Panc1 (cell line): ENCODE measurements at places on chromosomes 5 and 9. TPM values are rescaled to one million over a fixed set of nuclear protein-coding genes. Genes with fewer than 3 reads are reported as not detected.

DNA sequence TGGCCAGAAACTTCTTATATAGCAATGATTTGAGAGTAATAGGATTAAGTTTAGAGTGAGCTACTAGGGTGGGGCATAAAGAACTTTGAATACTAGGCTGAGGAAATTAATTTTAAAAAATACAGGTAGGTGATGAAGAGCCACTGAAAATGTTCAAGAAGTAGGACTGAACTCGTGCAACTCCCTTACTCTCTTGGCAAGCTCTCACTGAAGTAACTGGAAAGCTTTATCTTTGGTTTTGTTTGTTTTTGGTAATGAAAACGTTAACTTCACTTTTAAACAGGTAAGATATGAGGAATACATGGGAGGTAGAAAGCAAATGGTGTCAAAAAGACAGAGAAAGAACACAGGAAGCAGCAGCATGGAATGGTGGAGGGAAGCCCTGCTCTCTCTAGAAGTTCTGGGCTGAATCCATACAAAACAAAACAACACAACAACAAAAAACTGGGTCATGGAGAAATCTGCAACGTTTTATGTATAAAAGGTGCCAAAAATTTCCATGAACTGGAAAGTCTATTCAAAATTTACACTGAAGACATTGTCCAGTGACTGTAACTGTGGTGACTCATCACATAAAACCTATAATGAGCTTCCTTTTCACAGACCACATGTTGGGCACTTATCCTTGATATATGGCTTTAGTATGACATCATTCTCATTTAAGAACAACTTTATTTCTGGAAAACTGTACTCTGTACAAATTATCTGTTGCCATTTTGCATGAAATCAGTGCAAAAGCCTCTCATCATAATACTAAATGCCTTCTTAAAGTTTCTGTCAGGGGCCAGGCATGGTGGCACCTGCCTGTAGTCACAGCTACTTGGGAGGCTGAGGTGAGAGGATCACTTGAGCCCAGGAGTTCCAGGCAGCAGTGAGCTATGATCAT, 91.2 kb upstream of the CHD1 start:
- H3K27ac ChIP-seq: peak overlapping the region; percentile 49
- peak; percentile 61 for DNase-seq
- no peaks in the 10 kb centered on the region for H3K36me3 ChIP-seq
- peaks cover 15% of the 10 kb centered on the region for H3K4me1 ChIP-seq

DNA sequence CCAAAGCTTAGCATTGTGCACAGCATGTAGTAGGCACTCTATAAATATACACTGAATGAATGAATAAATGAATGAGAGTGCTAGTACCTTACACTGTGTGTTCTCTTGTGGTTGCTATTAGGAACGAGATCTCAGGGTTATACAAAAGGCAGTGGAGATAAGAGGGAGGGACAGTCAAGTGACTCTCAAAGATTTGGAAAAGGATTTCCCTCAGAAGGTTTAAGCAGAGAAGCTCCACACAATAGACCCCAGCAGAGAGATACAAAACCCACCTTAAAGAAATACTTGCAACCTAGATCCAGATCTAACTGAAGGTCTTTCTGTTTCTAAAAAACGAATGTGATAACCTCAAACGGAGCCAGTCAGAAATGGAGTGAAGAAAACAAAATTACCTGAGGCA, 11.8 kb upstream of the EFNA5 start:
- no peaks in the 10 kb centered on the region for H3K4me1 ChIP-seq
- no peaks in the 10 kb centered on the region for H3K36me3 ChIP-seq
- H3K27ac ChIP-seq: no peak overlapping the region
- no peak overlapping the region for H3K4me3 ChIP-seq

DNA sequence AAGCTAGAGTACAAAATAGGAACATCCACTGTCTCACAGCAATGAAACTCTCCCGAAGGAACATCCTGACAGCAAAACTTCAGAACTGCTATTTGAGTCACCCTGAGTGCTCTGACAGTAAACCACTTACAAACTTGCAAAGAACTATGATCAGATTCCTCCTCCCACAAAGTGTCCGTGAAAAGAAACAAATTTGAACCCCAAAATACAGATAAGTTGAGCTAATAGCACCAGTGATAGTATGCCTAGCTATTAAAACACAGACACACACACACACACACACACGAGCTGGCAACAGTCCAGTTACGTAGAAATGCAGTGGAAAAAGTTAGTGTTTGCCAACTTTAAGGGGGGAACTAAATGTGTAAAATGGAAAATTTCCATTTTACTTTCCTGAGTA, 3.1 kb upstream of the GLIS3 start:
- no peaks in the 10 kb centered on the region for H3K36me3 ChIP-seq
- no peak for DNase-seq

DNA sequence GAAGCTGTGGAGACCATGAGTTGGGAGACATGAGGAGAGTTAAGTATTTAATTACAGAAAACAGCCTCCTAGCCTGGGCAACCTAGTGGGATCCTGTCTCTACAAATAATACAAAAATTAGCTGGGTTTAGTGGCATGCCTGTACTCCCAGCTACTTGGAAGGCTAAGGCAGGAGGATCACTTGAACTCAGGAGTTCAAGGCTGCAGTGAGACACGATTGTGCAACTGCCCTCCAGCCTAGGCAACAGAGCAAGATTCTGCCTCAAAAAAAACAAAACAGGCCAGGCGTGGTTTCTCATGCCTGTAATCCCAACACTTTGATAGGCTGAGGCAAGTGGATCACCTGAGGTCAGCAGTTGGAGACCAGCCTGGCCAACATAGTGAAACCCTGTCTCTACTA, 52.6 kb downstream of the AQP7 start:
- no peak overlapping the region for H3K4me3 ChIP-seq
- peaks cover 16% of the 10 kb centered on the region for H3K36me3 ChIP-seq
- DNase-seq: no peak
- no peaks in the 10 kb centered on the region for H3K4me1 ChIP-seq

DNA sequence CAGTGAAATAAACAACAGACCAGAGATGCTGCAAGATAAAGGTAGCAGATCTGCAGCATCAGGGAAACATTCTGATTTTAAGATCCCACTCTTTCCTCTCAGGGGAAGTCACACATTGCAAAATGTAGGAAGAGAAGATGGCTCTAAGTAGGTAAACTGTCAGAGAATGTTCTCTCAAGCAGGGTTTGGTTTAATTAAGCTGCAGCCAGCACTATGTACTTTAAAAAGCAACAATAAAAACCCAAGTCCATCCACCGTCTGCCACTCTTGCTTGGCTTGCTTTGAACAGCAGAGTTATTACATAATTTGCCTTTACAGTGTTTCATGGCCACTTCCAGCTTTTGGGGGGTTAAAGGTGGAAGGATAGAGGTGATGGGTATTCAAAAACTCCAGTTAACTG, 343.2 kb upstream of the DAP start:
- H3K4me1 ChIP-seq: no peaks in the 10 kb centered on the region
- no peaks in the 10 kb centered on the region for H3K36me3 ChIP-seq
- DNase-seq: no peak
- H3K4me3 ChIP-seq: no peak overlapping the region
- H3K27ac ChIP-seq: no peak overlapping the region
- H3K27me3 ChIP-seq: peaks cover 12% of the 10 kb centered on the region

- H3K4me1 ChIP-seq: peaks cover 21% of the 10 kb centered on the region
- peak overlapping the region; percentile 82 for H3K27ac ChIP-seq
- no peaks in the 10 kb centered on the region for H3K36me3 ChIP-seq
- no peak for DNase-seq
Observed at GRCh38 chr5:181190711-181191525, 14.1 kb downstream of the TRIM7 start.

- H3K27me3 ChIP-seq: no peaks in the 10 kb centered on the region
- no peak for DNase-seq
- no peaks in the 10 kb centered on the region for H3K36me3 ChIP-seq
- no peaks in the 10 kb centered on the region for H3K4me1 ChIP-seq
- no peak overlapping the region for H3K4me3 ChIP-seq
Observed at GRCh38 chr9:87300915-87301314, 196.8 kb upstream of the DAPK1 start.

- no peaks in the 10 kb centered on the region for H3K27me3 ChIP-seq
- no peak for DNase-seq
- no peaks in the 10 kb centered on the region for H3K4me1 ChIP-seq
- H3K36me3 ChIP-seq: no peaks in the 10 kb centered on the region
Observed at GRCh38 chr9:35940458-35941407, 17.2 kb downstream of the OR2S2 start.

Gene SPATA9
- 0.15 TPM for total RNA-seq

Gene TAF11L2
- total RNA-seq: not detected

Gene PKD2L2
- total RNA-seq: not detected

Gene PTPRD
- total RNA-seq: not detected
